ENCODE measurements at places on chromosomes 13 and 19. TPM values are rescaled to one million over a fixed set of nuclear protein-coding genes. Genes with fewer than 3 reads are reported as not detected.

DNA sequence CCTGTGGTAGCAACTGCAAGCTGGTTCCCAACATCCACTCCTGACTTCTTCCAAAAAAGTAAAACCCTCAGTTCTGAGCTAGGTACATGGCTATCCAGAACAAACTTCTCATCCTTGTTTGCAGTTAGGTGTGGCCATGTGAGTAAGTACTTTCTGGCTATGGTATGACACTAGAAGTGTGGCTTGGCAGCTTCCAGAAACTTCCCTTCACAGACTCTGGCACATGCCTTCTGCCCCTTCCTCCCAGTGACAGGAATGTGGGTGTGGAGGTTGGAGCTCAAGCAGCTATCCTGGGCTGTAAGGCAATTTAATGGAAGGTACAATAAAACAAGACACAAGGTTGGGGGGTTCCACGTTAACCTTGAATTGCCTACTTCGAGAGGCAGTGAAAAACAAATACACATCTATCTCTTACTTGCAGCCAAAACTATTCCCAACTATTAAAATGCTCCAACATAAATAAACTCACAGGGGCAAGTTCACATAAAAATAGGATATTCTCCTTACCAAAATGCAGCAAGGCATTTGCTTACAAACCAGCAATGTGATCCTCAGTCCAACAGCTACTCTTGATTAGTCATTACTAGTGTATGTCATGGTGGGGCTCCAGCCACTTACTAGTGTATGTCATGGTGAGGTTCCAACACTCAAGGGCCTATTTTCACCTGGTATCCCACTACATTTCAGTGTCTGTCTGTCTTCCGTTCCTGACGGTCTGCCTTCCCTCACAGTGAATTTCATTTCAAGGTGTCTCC, 3.1 kb downstream of the SMG9 start:
- no peak overlapping the region for H3K4me3 ChIP-seq
- DNase-seq, result no peak
- H3K27me3 ChIP-seq, result no peaks in the 10 kb centered on the region
- no peak overlapping the region for H3K27ac ChIP-seq

DNA sequence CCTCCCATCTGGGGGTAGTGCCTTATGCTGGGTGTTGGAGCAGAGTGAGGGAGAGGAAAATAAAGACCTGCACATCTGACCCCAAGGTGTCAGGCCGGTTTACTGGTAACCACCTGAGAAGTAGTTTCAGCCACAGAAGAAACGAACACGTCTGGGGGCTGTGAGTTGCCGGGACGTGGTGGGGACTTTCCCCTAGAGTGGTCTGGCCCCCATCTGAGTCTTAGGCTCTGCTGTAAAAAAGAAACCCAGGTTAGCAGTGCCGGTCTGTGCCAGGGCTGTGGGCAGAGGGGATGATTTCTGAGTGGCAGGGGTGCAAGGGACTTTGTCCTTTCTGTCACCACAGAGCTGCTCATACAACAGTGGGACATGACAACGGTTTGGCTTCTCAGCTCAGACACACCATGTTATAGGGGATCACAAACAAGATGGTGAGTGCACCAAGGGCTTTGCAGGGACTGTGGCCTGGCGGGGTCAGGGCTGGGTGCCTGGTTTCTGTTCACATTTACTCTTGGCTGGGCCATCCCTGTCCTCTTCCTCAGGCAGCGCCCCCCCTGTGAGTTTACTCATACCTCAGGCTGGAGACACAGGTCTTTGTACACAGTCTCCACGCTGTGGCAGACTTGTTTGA, 9.0 kb downstream of the GCDH start:
- H3K4me1 ChIP-seq, result no peaks in the 10 kb centered on the region
- no peak for DNase-seq
- no peak overlapping the region for H3K27ac ChIP-seq
- peaks cover 72% of the 10 kb centered on the region for H3K36me3 ChIP-seq

PCDH20 gene
- total RNA-seq, result 10.4 TPM

CLEC17A gene
- not detected for total RNA-seq

Measured in esophagus muscularis mucosa (tissue), 4 donors.